ENCODE measurements at places on chromosomes 3 and 15.

- no peak for DNase-seq
Measured at GRCh38 chr15:96106181-96106580, 224.3 kb upstream of the NR2F2 start.

GRCh38 chr15:62866366-62866765, 176.2 kb upstream of the TPM1 start:
- DNase-seq, result no peak

DNA sequence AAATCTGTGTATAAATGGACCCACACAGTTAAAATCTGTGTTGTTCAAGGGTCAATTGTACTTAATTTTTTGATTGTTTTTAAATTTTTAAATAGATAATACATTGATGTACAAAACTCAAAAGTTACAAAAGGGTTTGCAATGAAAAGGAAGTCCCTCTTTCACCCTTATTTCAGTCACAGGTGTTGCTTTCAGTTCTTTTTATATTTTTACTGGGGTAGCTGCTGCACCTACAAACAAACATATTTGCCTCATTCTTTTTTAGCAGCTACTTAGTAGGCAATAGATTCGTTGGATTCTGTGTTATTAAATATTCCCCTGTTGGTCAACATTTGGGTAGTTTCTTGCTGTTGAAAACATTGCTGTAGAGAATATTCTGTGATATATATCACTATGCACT, 44.4 kb downstream of the PIAS1 start:
- DNase-seq, result no peak

GRCh38 chr15:98873441-98874218, 134.0 kb downstream of the PGPEP1L start:
- DNase-seq, result peak; percentile 94

DNA sequence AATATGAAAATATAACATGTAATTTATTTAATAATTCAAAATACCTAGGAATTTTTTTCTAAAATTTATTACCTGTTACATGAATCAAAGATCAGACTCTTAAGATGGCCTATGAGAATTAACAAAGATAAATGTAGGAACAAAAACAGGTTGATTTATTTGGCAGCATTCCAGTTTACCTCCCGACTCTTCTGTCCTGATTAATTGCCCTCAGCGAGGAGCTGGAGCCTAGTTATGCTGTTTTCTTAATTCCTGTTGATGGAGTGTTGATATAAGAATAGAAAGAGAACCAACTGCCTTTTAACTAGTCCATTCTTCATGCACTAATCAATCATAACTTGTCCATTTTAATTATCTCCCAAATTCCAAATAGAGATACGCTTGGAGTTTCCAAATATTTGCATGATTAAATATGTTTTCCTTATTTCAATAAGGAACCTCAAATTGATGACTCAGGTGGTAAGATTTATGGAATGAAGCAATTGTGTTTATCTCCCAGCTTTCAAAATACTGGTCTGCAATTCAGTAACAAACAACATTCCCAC, 10.6 kb upstream of the CPB1 start:
- DNase-seq, result no peak

DNA sequence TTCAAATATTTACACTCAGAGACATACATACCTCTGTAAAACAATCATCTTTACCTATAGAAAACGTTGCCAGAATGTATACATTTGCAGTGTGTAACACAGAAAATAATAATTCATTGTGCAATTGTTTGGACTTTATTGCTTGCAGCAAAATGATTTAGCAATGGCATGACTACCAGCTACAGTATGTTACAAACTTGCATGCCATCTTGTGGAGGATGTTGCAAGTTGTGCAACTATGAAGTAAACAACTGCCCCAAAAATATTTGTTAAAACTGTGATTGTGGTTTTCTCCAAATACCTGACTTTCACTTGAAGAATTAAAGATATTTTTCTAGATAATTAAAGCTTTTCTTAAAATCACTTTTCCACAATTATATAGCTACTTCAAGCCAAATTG, 27.1 kb upstream of the C3orf49 start:
- peak; percentile 8 for DNase-seq

DNA sequence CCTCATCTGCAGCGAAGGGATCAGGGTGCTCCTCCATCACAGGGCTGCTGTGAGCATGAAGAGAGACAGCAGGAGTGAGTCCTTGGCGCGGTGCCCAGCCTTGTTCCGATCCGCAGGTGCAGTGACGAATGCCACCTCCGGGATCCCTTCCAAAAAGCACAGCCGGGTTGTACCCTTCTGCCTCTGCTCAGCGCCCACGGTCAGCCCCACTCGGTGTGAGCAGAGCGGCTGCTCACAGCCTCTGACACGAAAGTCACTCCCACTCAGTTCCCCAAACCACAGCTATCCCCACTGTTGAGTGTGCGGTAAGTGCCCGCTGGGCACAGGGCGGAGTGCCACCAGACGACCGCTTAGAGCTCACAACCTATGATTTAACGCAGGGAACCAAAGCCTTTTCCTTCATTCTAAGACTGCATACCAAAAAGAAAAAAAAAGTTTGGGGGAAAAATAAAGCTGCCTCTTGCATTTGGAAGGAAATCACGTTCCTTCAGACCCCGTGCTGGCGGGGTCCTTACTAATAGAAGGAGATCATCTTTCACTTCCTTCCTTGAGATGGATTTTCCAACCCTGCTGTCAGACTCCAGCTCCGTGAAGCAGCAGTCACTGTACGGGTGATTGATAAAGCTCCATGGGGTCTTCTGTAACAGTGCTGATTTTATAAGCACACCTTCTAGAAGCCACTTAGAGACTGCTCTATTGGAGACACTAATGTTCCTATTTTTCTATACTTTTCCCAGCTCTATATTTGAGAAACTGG, 34.7 kb upstream of the TUBGCP5 start:
- no peak for DNase-seq

DNA sequence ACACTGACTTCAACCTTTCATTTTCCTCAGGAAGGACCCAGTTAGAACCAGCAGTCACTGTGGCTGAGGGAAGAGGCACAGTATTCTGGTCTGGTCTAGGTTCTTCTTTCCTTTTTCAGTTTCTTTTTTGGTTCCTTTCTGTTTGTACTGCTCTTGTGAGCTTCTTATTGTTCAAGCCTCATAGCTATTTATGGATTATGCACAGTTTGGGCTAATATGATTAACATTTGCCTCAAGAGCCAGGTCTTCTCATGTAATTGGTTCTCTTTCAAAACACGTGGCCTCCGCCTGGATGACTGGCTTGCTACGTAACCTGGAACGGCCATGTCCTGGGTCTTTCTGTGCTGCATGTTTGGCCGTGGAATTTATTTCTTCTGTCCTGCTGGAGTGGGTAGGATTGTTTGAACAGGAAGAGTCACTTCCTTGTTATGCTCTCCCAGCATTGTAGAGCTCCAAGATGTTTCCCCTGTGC, 43.3 kb downstream of the RBMS3 start:
- DNase-seq, result no peak
